Activated naive CD4-positive, alpha-beta T cell treated with anti-CD3 and anti-CD28 coated beads for 36 hours (primary cell): ENCODE measurements at places on chromosomes 2 and 18. TPM values are rescaled to one million over a fixed set of nuclear protein-coding genes. Genes with fewer than 3 reads are reported as not detected.

DNA sequence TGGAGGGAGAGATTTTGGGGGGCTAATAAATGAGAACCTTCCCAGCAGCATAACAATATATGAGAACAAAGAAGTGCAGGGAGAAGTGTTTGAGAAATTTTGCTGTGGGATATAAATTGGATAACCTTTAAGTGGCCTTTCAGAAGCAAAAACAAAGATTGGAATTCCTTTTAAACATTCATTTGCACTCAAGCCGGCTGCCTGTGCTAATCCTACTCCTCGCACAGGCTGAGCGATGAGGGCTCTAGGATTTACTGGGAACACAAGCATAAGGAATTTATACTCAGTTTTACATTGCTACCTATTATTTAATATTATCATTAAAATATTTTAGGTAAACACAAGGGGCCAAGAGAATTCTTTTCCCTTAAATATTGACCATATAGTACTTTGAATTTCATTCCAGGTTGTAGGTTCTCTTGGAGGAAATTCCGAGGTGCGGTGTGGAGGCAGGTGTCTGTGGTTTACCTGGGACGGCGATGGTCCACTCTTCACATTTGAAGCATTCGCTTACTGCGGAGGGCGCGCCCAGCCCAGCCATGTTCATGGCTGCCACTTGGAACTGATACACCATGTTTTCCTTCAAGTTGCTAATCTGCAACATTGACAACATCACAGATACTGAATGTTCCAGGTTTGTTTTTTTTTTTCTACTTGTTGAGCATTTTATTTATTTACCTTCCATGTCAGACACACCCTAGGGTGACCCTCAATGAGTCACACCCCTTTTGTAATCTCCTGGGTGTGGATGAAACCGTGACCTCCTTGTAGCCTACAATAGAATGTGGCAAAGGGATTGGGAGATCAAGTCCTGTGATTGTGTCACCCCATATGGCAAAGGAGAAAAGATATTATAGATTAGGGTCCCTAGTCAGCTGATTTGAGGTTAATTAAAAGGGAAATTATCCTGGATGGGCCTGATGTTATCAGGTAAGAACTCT lies 100.1 kb downstream of the MYOM1 start:
- no peak for DNase-seq

- DNase-seq: no peak
Observed at GRCh38 chr2:222298311-222299150, at the start of gene PAX3. PAX3 (minus strand) TSS chr2:222298998; CDS start chr2:222298615, 383 bp downstream.

- DNase-seq: no peak
Observed at GRCh38 chr2:208222351-208222750, 32.5 kb downstream of the IDH1 start.

Gene DCC
- total RNA-seq: not detected
